ENCODE measurements at places on chromosomes 2 and 18. TPM values are rescaled to one million over a fixed set of nuclear protein-coding genes. Genes with fewer than 3 reads are reported as not detected.
A peak's percentile ranks its signal among the peaks of the same experiment; 100 is the strongest.

- H3K27me3 ChIP-seq = no peaks in the 10 kb centered on the region
- H3K36me3 ChIP-seq = no peaks in the 10 kb centered on the region
- H3K27ac ChIP-seq = no peak overlapping the region
- no peak overlapping the region for H3K4me3 ChIP-seq
Observed at GRCh38 chr2:173884025-173884802, 81.0 kb downstream of the SP3 start.

- no peak overlapping the region for H3K27ac ChIP-seq
- no peak overlapping the region for H3K4me3 ChIP-seq
- no peak for DNase-seq
- H3K36me3 ChIP-seq = no peaks in the 10 kb centered on the region
- H3K4me1 ChIP-seq = no peaks in the 10 kb centered on the region
- H3K27me3 ChIP-seq = peaks cover 10% of the 10 kb centered on the region
Observed at GRCh38 chr2:113070606-113070975, 2.8 kb downstream of the IL1F10 start.

- no peaks in the 10 kb centered on the region for H3K27me3 ChIP-seq
- no peak overlapping the region for H3K27ac ChIP-seq
- DNase-seq = peak; percentile 32
Observed at GRCh38 chr2:85628658-85629057, 12.7 kb downstream of the USP39 start.

- H3K4me1 ChIP-seq = no peaks in the 10 kb centered on the region
- H3K27me3 ChIP-seq = no peaks in the 10 kb centered on the region
- no peak overlapping the region for H3K27ac ChIP-seq
Observed at GRCh38 chr18:49894517-49895226, 81.3 kb upstream of the ACAA2 start.

GRCh38 chr2:106037262-106037661, 156.8 kb downstream of the UXS1 start:
- DNase-seq = no peak
- no peaks in the 10 kb centered on the region for H3K4me1 ChIP-seq
- no peak overlapping the region for H3K27ac ChIP-seq
- no peaks in the 10 kb centered on the region for H3K27me3 ChIP-seq

The IL1R1 gene
- not detected for total RNA-seq

The TOGARAM2 gene
- 0.58 TPM for total RNA-seq

- peaks cover 10% of the 10 kb centered on the region for H3K4me1 ChIP-seq
- no peak overlapping the region for H3K27ac ChIP-seq
- no peaks in the 10 kb centered on the region for H3K27me3 ChIP-seq
- H3K4me3 ChIP-seq = no peak overlapping the region
- H3K36me3 ChIP-seq = no peaks in the 10 kb centered on the region
- no peak for DNase-seq
Observed at GRCh38 chr2:47373747-47374146, 29.2 kb upstream of the MSH2 start.

DNA sequence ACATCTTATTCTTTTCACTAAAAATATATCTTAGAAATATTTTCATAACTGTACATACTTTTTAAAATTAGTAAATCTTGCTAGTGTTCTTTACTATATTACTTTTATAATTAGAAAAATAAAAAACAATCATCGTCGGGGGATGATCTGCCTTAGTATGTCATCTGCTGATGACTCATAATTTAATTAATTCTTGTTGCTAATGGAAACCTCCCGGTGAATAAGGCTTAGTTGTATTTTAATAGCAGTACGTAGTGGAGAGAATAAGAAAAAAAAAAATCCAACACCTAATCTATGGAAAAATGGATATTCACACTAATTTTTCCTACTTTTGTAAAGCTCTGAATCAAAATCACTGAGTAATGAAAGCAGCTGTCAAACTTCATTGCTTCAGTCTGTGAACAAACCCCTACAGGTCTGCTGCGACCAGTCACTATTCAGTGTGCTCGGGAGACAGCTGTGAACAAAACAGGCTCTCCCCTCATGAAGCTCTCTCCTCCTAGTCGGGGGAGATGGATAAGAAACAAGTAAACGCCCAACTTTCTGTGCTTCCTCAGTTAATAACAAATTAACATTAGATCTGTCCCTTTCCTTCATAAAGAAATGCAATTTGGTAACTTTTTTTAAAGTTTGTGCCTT, 97.4 kb upstream of the UPP2 start:
- H3K27me3 ChIP-seq = no peaks in the 10 kb centered on the region
- H3K4me1 ChIP-seq = no peaks in the 10 kb centered on the region
- H3K27ac ChIP-seq = no peak overlapping the region
- no peak overlapping the region for H3K4me3 ChIP-seq

GRCh38 chr2:180716186-180717180, 263.9 kb upstream of the UBE2E3 start:
- no peaks in the 10 kb centered on the region for H3K4me1 ChIP-seq
- H3K4me3 ChIP-seq = no peak overlapping the region
- H3K27me3 ChIP-seq = no peaks in the 10 kb centered on the region
- no peaks in the 10 kb centered on the region for H3K36me3 ChIP-seq
- no peak overlapping the region for H3K27ac ChIP-seq

GRCh38 chr2:171671867-171672266, 15.4 kb upstream of the DYNC1I2 start:
- no peaks in the 10 kb centered on the region for H3K27me3 ChIP-seq
- no peak for DNase-seq
- H3K27ac ChIP-seq = no peak overlapping the region
- no peaks in the 10 kb centered on the region for H3K4me1 ChIP-seq
- no peak overlapping the region for H3K4me3 ChIP-seq
- H3K36me3 ChIP-seq = no peaks in the 10 kb centered on the region

DNA sequence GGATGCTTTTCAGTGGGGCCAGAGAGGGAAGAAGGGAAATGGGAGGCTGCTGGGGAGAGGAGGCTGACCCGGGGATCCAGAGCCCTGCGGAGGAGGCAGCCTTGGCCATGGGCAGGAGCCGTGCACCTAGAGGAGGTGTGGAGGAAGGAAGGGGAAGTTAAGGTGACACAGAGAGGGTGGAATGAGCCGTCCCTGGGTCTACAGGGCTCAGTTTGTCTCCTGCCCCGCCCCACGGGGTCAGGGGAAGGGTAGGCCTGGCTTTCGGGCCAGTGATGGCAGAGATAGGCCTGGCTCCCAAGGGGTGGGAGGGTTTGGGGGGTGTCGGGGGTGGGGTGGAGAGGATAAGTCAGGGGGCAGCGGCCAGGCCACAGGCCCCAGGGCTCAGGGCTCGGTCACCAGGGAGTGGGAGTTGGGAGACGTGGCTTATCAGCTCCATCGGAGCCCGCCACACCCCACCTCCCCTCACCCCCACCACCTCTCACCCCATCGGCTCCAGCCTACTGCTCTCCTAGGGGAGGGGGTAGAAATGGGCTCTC, 39.5 kb upstream of the NOTO start:
- H3K27ac ChIP-seq = no peak overlapping the region
- no peaks in the 10 kb centered on the region for H3K4me1 ChIP-seq
- no peaks in the 10 kb centered on the region for H3K36me3 ChIP-seq
- no peak overlapping the region for H3K4me3 ChIP-seq

The TRIB2 gene
- total RNA-seq = 36.3 TPM

DNA sequence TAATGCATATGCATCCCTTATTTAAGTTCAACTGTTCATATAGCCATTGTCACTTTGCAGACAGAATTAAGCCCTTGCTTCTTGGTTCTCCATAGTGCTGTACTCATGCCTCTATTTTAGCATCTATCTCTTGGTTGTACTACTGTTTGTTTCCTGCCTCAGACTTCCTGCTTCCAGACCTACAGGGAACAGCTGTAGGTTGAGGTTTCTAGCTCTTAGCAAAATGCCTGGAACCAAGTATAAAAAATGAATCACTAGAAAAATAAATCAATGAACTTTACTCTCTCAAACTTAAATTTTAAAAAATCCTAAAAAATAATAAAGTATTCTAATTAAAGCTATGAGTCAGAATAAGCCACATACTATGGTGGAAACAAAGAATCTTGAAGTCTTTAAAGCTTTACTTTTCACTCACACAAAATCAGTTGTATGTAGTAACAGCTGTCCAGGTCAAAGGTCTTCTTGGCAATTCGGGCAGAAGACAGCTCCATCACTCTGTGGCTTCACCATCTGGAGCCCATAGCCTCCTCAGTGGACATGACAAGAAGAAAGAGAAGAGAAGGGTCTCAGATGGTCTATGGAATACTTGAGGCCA, 1228.1 kb upstream of the GYPC start:
- DNase-seq = no peak
- H3K4me3 ChIP-seq = no peak overlapping the region
- no peaks in the 10 kb centered on the region for H3K27me3 ChIP-seq
- H3K4me1 ChIP-seq = no peaks in the 10 kb centered on the region

- no peaks in the 10 kb centered on the region for H3K36me3 ChIP-seq
- H3K27ac ChIP-seq = no peak overlapping the region
- DNase-seq = no peak
- no peaks in the 10 kb centered on the region for H3K27me3 ChIP-seq
- H3K4me1 ChIP-seq = no peaks in the 10 kb centered on the region
Observed at GRCh38 chr2:199572571-199572970, 114.8 kb upstream of the SATB2 start.

GRCh38 chr2:227221120-227221519, 56.7 kb downstream of the COL4A3 start:
- H3K36me3 ChIP-seq = no peaks in the 10 kb centered on the region
- no peaks in the 10 kb centered on the region for H3K27me3 ChIP-seq
- DNase-seq = no peak
- H3K4me1 ChIP-seq = no peaks in the 10 kb centered on the region
- H3K4me3 ChIP-seq = no peak overlapping the region

- no peak overlapping the region for H3K27ac ChIP-seq
- no peak overlapping the region for H3K4me3 ChIP-seq
- DNase-seq = no peak
Observed at GRCh38 chr2:15141211-15141610, 419.9 kb downstream of the NBAS start.

- no peak overlapping the region for H3K27ac ChIP-seq
- H3K27me3 ChIP-seq = no peaks in the 10 kb centered on the region
- no peaks in the 10 kb centered on the region for H3K36me3 ChIP-seq
- H3K4me3 ChIP-seq = no peak overlapping the region
- H3K4me1 ChIP-seq = peaks cover 15% of the 10 kb centered on the region
- DNase-seq = no peak
Observed at GRCh38 chr2:10741139-10741538, 19.7 kb downstream of the ATP6V1C2 start.

- no peak overlapping the region for H3K4me3 ChIP-seq
- no peaks in the 10 kb centered on the region for H3K4me1 ChIP-seq
- H3K27ac ChIP-seq = no peak overlapping the region
- H3K27me3 ChIP-seq = no peaks in the 10 kb centered on the region
- no peaks in the 10 kb centered on the region for H3K36me3 ChIP-seq
Observed at GRCh38 chr2:223090039-223090438, 38.0 kb downstream of the KCNE4 start.

GRCh38 chr2:237874585-237875161, 15.2 kb downstream of the RAMP1 start:
- no peak for DNase-seq
- no peaks in the 10 kb centered on the region for H3K4me1 ChIP-seq
- no peaks in the 10 kb centered on the region for H3K36me3 ChIP-seq
- H3K27me3 ChIP-seq = no peaks in the 10 kb centered on the region
- H3K4me3 ChIP-seq = no peak overlapping the region

The RTP5 gene
- total RNA-seq = not detected

The NCL gene
- total RNA-seq = 439 TPM

DNA sequence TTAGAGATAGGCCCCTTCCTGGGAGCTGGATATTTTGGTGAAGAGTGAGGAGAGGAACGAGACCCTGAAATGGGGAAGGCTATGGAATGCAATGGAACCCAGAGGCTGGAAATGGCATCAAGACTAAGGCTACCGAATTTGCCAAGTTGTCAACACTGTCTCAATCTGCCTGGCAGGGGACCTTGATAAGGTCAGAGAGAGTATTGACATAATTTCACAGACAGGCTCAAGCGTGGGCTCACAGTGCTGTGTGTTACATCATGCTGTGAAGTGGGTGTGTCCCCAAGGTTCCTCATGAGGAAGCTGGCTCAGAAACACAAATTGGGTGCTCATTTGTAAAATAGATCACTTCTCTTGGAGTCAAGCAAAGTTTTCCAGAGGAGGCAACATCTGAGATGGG, 51.8 kb upstream of the CYRIA start:
- H3K27ac ChIP-seq = peak overlapping the region; percentile 25
- H3K36me3 ChIP-seq = no peaks in the 10 kb centered on the region
- H3K4me3 ChIP-seq = no peak overlapping the region
- H3K27me3 ChIP-seq = no peaks in the 10 kb centered on the region
- peaks cover 54% of the 10 kb centered on the region for H3K4me1 ChIP-seq
- DNase-seq = peak; percentile 47

The SERPINB10 gene
- not detected for total RNA-seq
